ENCODE measurements at places on chromosomes 11 and 22.

GRCh38 chr11:14275076-14275475 lies 83.9 kb downstream of the RRAS2 start:
- DNase-seq: no peak

- no peak for DNase-seq
These were observed 71.8 kb upstream of the PITPNB start for GRCh38 chr22:27990879-27991278.

GRCh38 chr11:44188643-44189042 lies 93.2 kb downstream of the EXT2 start:
- no peak for DNase-seq

GRCh38 chr11:5938603-5938965 lies 3.5 kb upstream of the OR56A3 start:
- no peak for DNase-seq

- DNase-seq: no peak
These were observed 2.4 kb downstream of the RNF121 start for GRCh38 chr11:71931245-71931602.

DNA sequence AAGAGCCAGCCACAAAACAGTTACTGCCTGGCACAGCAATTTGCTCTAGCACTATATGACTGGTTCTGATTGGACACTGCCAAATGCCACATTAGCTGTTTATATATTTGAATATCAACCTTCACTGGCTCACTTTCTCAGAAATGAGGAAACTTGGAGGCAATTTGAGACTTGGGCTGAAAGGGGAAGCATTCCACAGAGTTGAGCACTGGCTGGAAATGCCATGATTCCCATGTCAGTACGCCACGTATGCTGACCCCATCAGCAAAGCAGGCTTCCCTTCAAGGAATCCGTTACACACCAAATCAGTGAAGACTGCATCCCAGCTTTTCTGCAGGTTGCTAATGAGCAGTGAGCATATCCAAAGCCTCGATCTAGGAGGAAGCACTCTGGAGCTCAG lies 34.7 kb downstream of the GALNT18 start:
- DNase-seq: no peak

DNA sequence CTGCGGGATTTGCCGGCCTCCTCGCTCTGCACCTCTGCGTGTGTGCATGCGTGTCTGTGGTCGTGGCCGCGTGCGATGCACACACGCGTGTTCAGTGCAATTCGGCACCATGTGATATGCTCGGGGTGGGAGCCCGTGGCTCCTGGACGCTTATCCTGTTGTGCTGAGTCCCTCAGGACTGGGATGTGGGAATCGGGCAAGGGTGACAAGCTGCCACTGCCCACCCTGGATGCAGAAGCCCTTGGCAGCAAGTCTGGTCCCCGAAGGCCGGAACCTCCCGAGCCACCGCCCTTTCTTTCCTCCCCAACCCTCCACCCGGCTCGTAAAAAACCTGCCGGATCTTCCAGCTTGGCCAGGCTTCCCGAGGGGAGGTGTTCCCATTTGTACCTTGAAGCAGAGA lies 128.2 kb downstream of the PHF21B start:
- no peak for DNase-seq

DNA sequence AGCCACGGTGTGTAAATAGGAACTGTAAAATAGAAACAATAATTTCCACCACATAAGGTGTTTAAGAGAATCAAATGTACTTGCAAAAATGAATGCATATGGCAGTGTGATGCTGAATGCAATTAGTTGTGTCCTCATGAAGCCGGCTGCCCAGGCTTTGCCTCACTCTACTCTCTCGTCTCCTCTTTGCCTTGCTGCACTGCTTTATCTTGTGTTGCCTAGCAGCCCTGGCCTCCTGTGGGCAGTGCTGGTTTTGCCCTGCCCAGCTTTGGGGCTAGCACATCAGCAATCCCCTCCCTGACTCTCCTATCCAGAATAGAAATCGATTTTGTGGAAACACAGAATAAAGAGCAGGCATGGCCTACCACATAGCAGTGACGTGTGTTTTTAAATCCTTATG lies 30.0 kb downstream of the LRRC32 start:
- DNase-seq: no peak

- DNase-seq: no peak
These were observed 6.1 kb downstream of the DCUN1D5 start for GRCh38 chr11:103085758-103086365.

GRCh38 chr11:75635066-75635862 lies 33.6 kb downstream of the MAP6 start:
- DNase-seq: no peak

DNA sequence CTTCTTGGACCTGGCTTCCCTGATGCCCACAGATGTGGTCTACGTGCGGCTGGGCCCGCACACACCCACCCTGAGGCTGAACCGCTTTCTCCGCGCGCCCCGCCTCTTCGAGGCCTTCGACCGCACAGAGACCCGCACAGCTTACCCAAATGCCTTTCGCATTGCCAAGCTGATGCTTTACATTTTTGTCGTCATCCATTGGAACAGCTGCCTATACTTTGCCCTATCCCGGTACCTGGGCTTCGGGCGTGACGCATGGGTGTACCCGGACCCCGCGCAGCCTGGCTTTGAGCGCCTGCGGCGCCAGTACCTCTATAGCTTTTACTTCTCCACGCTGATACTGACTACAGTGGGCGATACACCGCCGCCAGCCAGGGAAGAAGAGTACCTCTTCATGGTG lies 1.2 kb downstream of the CNGA4 start:
- DNase-seq: no peak

DNA sequence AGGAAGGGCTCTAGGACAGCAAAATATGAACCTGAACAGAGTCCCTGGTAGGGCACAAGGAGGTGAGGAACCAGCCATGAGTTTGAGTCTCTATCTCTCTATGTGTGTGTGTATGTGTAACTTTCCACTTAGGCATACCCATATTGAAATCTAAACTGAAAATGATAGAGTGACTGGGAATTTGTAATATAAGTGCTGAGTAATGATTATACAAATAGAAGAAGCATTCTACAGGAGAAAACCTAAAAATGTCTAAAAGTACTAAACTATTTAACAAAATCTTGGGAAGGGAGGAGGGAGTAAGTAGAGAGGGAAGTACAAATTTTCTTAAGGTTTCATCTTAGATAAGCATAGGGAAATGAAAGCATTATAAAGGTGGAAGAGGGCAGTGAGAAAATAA lies 97.1 kb upstream of the ZC3H12C start:
- DNase-seq: no peak

GRCh38 chr22:31193092-31193491 lies 19.0 kb upstream of the LIMK2 start:
- no peak for DNase-seq

GRCh38 chr11:11982975-11983374 lies 25.5 kb downstream of the DKK3 start:
- peak; percentile 42 for DNase-seq

GRCh38 chr11:60785806-60786361 lies 751 bp downstream of the MS4A10 start:
- peak; percentile 60 for DNase-seq

DNA sequence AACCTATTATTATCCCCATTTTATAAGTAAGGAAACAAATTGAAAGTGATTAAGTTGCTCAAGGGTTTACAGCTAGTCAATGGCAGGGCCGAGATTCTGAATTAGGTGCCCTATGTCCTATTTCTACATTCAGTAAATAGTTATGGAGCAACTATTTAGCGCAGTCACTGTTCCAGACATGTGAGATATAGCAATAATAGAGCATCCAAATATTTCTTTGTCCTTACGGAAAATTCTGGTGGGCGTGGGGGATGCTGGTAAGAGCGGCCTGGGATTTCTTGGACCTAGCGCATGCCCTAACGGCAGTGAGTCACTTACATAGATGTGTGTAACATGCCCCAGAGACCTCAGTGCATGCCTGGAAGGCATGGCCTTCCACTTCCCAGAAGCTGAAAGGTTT lies 4.4 kb downstream of the DTX4 start:
- DNase-seq: no peak

DNA sequence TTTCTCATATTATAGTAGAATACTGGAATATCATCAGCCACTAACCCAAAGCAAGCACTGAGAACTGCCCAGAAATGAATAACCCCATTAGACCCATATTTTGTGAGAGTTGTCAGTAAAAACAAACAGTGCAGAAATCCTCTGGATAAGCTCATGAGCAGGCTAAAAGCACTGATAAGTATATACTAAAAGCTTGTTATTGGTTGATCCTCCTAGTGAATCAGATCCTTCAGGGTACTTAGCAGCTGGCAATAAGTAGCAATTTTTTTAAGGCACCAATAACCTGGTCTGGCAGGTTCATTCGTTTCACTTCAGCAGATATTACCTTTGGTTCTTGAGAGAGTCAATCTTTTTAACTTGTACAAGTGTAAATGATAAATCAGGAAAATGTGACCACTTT lies 1.2 kb downstream of the NOX4 start:
- peak; percentile 18 for DNase-seq

DNA sequence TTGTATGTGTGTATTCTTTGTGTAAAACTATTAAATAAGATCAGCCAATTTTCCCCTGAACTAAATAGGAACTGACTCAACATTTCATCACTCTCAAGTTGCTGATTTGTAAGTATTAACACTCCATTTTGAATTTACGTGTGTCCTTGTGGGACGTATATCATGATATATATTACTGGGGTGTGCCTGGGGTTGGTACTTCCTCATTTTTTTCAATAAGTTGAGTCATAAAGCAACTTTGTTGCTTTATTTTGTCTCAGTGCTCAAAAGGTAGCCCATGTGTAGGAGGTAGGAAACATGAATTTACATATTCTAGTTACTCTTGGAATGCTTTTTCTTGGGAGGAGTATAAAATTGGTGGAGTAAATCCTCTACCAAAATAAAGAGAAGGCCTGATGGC lies 193.9 kb upstream of the RAG2 start:
- DNase-seq: no peak

GRCh38 chr22:44399906-44400762 lies 87.4 kb upstream of the SHISAL1 start:
- DNase-seq: no peak

DNA sequence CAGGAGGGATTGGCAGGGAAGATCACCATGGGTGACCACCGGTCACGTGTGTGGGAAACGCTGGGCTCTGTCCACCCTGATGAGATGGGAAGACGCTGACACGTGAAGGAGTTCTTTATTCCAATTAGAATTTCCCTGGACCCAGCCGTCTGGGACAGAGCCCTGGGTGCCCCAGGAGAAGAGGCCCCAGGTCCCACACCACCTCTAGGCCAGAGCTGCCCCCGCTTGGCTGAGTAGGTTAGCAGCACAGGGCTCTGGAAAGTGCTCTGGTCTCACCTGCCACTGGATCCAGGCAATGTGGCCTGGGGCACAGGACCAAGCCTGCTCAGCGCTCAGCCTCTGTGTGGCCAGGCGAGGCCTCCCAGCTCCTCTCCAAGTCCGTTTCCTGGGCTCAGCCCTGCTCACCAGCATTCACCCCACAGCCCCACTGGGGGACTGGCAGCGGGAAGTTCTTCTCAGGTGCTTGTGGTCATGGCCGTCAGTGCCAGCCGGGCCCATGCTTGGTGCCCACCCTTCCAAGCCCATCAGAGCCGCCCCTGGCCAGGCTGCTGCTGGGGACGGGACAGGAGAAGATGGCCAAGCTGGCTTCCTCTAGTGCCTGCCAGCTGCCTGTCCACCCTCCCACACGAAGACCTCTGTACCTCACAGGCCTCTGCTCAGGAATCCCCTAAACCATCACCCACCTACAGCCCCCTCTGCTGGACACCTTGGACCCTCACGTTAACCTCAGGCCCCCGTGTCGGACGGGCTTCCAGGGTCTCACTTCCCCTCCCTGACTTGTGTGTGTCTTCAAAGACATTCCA lies 62.5 kb upstream of the FGF3 start:
- DNase-seq: no peak

- no peak for DNase-seq
These were observed 1.5 kb downstream of the SHANK3 start for GRCh38 chr22:50674130-50674500.

GRCh38 chr22:19291218-19291579 lies 320 bp downstream of the CLTCL1 start:
- DNase-seq: peak; percentile 8

GRCh38 chr11:65206901-65207300 lies 25.2 kb downstream of the CAPN1 start:
- no peak for DNase-seq

DNA sequence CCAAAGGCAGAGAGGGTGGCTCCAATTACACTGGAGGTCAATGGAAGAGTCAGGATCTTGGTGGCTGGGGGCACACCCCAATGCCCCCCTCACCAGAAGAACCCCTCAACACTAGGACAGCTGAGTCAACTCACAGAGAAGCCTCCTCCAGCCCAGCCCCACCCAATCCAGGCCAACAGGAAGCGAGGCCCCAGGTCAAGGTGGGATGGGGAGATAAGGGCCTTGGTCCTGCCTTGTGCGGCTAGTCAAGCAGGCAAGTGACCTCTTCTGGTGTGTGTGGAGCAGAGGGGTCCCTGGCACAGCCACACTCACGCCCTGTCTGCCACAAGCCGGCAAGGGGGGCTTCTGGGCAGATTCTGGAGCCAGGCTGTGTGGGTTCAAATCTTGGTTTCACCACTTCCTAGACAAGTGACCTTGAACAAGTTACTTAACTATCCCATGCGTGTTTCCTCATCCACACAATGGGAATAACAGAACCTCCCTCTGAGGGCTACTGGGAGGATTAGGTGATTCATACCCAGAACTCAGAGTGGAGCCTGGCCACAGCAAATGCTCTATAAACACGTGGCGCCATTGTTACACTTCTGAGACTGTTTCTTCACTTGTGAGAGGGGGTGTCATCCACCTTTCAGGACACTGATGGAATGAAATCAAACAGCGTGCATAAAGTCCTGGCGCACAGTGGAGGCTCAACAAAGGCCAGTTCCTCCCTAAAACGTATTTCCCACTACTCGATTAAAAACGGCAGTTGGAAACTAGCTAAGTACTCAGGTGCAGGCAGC lies 3.2 kb downstream of the TTLL12 start:
- DNase-seq: no peak

- no peak for DNase-seq
These were observed 59.4 kb downstream of the BRD1 start for GRCh38 chr22:49768077-49768910.

DNA sequence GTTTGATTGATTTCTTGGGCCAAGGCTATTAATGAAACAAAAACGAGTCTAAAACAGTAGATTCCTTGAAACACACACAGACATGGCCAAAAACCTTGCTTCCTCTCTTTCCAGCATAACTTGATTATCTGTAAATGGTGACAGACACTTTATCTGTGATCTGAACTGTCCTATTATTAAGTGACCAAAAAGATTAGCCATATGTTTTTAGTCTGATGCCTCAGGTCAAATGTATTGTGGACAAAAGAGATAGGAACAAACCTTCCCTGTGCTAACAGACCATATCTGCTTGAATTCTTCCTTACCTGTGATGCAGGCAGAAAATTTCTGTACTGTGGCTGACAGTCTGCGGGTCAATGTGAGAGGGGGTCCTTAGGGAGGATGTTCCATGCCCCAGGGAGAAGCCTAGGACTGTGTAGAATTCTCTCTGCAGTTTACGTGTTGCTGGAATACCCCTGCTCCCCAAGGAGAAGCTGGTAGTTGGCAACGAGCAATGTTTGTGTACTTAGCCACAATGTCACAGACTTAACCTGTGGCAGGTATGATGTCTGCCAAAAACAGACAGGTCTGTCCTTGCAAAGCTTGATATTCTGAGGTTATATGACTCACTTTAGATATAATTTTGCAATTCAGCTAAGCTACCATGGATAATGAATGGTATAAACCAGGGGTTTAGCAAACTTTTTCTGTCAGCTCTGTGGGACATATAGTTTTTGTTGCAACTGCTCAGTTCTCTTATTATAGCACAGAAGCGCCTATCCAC lies 31.2 kb downstream of the C11orf71 start:
- no peak for DNase-seq

Data from HFFc6 (cell line).